Colonic mucosa (tissue), 4 donors: ENCODE measurements at places on chromosomes 3 and 15. TPM values are rescaled to one million over a fixed set of nuclear protein-coding genes. Genes with fewer than 3 reads are reported as not detected.

- DNase-seq, result no peak
- H3K27ac ChIP-seq, result no peak overlapping the region
- H3K27me3 ChIP-seq, result no peaks in the 10 kb centered on the region
- H3K4me3 ChIP-seq, result no peak overlapping the region
- H3K4me1 ChIP-seq, result no peaks in the 10 kb centered on the region
- H3K36me3 ChIP-seq, result no peaks in the 10 kb centered on the region
These were observed 332.9 kb downstream of the EPHB1 start for GRCh38 chr3:135127946-135128470.

DNA sequence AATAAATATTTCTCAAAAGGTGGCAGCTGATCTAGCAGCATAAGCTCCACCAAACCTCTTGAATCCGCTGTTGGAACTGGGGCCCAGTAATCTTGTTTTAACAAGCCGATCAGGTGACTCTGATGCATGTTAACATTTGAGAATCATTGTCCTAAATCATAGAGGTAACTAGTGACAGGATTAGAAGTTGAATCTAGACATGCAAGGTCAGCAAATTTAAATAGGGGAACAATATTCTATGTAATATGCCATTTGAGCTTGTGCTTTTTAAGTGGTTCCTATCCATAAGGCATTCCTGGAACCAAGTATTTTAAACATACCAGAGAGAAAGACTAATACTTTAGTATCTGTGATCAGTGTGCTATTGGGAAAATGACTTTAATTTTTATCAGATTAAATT is 412.8 kb downstream of the PYDC2 start:
- DNase-seq, result no peak
- no peaks in the 10 kb centered on the region for H3K4me1 ChIP-seq
- no peak overlapping the region for H3K27ac ChIP-seq
- H3K27me3 ChIP-seq, result no peaks in the 10 kb centered on the region
- H3K36me3 ChIP-seq, result no peaks in the 10 kb centered on the region

DNA sequence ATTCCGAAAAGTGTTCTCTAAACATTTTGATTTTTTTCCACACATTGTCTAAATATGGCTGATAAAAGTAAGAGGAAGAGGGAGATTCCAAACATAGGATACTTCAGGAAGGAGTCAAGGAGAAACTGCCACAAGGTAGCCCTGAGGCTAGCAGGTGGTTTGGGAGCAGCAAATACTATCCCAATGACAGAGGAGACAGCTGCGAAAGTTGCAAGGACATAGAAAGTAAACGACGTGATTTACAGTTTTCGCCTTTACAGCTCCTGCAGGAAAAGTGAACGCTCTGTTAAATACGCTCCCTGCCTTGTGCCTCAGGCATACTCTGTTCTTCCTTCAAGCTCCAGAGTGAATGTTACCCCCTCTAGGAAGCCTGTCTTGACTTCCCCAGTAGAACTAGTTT is 3.7 kb upstream of the FETUB start:
- H3K27ac ChIP-seq, result no peak overlapping the region
- no peak overlapping the region for H3K4me3 ChIP-seq
- H3K36me3 ChIP-seq, result no peaks in the 10 kb centered on the region
- H3K4me1 ChIP-seq, result no peaks in the 10 kb centered on the region
- H3K27me3 ChIP-seq, result no peaks in the 10 kb centered on the region
- no peak for DNase-seq

DNA sequence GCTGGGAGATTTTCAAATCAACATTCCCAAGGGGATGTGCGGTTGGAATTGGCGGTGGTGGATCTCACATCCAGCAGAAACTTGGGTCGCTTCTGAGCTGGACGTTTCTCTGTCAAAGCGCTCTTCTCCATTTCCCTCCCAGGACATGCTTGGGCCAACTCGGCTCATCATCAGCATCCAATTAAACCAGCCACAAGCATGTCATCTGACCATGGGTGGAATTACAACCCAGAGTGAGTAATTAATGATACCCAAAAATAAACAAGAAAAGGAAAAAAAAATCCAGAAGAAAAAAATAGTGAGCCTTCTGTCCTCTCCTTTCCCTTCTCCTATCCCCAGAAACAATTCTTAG is 111.2 kb downstream of the XXYLT1 start:
- peaks cover 6% of the 10 kb centered on the region for H3K4me1 ChIP-seq
- H3K27ac ChIP-seq, result peak overlapping the region; percentile 50
- H3K27me3 ChIP-seq, result no peaks in the 10 kb centered on the region
- H3K36me3 ChIP-seq, result no peaks in the 10 kb centered on the region

- no peak for DNase-seq
- H3K4me1 ChIP-seq, result no peaks in the 10 kb centered on the region
- no peaks in the 10 kb centered on the region for H3K27me3 ChIP-seq
- no peaks in the 10 kb centered on the region for H3K36me3 ChIP-seq
These were observed 18.9 kb upstream of the ST3GAL6 start for GRCh38 chr3:98744283-98744682.

- H3K27ac ChIP-seq, result no peak overlapping the region
- no peak for DNase-seq
- H3K27me3 ChIP-seq, result no peaks in the 10 kb centered on the region
- H3K4me3 ChIP-seq, result no peak overlapping the region
- no peaks in the 10 kb centered on the region for H3K4me1 ChIP-seq
These were observed 47.2 kb upstream of the TEX55 start for GRCh38 chr3:119098619-119099222.

GRCh38 chr3:4321732-4322131 is 18.6 kb downstream of the SETMAR start:
- no peak overlapping the region for H3K4me3 ChIP-seq
- no peaks in the 10 kb centered on the region for H3K36me3 ChIP-seq
- no peaks in the 10 kb centered on the region for H3K27me3 ChIP-seq
- no peaks in the 10 kb centered on the region for H3K4me1 ChIP-seq
- no peak overlapping the region for H3K27ac ChIP-seq

GRCh38 chr15:71386005-71386404 is 270.7 kb downstream of the THSD4 start:
- H3K4me1 ChIP-seq, result peaks cover 8% of the 10 kb centered on the region
- no peak for DNase-seq
- H3K27me3 ChIP-seq, result no peaks in the 10 kb centered on the region

DNA sequence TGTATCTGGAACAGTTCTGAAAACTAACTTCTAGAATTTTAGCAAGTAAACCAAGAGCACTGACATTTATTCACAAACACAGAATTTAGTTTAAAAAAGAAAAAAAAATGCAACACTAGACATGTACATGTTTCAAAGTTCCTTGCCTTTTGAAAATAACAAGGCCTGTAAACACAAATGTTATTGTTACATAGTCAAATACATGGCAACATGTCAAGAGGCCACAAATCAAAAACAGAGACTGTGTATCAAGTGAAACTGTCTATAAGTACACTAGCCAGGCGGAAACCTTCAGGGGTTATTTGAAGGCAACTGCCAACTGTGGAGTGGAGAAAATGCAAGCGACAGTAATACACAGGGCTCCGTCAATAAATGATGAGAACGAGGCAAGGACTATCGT is 547.6 kb downstream of the FOXP1 start:
- peaks cover 17% of the 10 kb centered on the region for H3K4me1 ChIP-seq

DNA sequence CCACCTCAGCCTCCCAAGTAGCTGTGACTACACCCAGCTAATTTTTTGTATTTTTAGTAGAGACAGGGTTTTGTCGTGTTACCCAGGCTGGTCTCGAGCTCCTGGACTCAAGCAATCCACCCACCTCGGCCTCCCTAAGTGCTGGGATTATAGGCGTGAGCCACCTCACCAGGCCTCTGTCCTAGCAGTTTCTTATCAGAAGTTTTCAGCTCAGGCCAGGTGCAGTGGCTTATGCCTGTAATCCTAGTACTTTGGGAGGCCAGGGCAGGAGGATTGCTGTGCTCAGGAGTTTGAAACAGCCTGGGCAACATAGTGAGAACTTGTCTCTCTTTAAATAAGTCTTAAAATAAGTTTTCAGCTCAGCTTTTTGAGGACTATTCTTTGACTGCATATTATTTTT is 48.4 kb downstream of the SGO1 start:
- no peaks in the 10 kb centered on the region for H3K36me3 ChIP-seq
- H3K27me3 ChIP-seq, result no peaks in the 10 kb centered on the region
- no peaks in the 10 kb centered on the region for H3K4me1 ChIP-seq

DNA sequence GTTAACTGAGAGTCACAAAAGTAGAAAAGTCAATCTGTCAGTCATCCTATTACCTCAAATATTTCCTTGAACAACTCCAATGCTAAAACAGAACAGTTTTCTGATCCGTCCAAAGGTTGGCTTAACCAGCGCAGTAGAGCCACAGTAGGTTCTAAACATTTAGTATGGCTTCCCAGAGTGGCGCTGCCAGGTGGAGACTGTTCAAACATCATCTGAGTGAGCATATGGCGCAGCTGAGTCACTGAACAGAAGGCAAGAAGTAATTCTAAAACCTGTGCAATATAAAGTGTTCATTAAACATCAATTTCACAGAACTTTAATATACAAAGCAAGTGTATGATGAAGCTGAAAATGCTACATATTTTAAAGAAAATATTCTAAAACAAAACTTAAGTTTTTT is 19.9 kb downstream of the CIP2A start:
- no peaks in the 10 kb centered on the region for H3K36me3 ChIP-seq
- no peaks in the 10 kb centered on the region for H3K27me3 ChIP-seq
- DNase-seq, result no peak

- peaks cover 4% of the 10 kb centered on the region for H3K36me3 ChIP-seq
- H3K4me1 ChIP-seq, result peaks cover 20% of the 10 kb centered on the region
- peak overlapping the region; percentile 92 for H3K4me3 ChIP-seq
- H3K27me3 ChIP-seq, result no peaks in the 10 kb centered on the region
These were observed 608 bp upstream of the NDUFAF3 start for GRCh38 chr3:49021213-49021812.

WDR93 gene
- total RNA-seq, result 0.13 TPM

THRB gene
- 23.3 TPM for total RNA-seq

MRPS25 gene
- total RNA-seq, result 117 TPM

TGM5 gene
- not detected for total RNA-seq

CYP19A1 gene
- total RNA-seq, result not detected

SLC2A2 gene
- total RNA-seq, result 0.08 TPM
